ENCODE measurements at places on chromosomes 5 and 9. TPM values are rescaled to one million over a fixed set of nuclear protein-coding genes. Genes with fewer than 3 reads are reported as not detected.

CD14 gene
- total RNA-seq = not detected

CDH18 gene
- not detected for total RNA-seq

ABO gene
- 0.65 TPM for total RNA-seq

LCN12 gene
- total RNA-seq = 1.2 TPM

GMCL2 gene
- total RNA-seq = not detected

SOX30 gene
- 0.23 TPM for total RNA-seq

N4BP3 gene
- 3.1 TPM for total RNA-seq

MRPL36 gene
- total RNA-seq = 57.9 TPM

VDAC1 gene
- 295 TPM for total RNA-seq

ZNF354C gene
- total RNA-seq = 3.1 TPM

PRR7 gene
- 30.9 TPM for total RNA-seq

ARAP3 gene
- total RNA-seq = 11.3 TPM

SUSD3 gene
- 1.4 TPM for total RNA-seq

NSUN2 gene
- 70.5 TPM for total RNA-seq

GRM6 gene
- total RNA-seq = not detected

PCDHB4 gene
- not detected for total RNA-seq

ADGRD2 gene
- total RNA-seq = not detected

NTRK2 gene
- 0.46 TPM for total RNA-seq

CDC25C gene
- 17.6 TPM for total RNA-seq

PCDHGA2 gene
- 0.72 TPM for total RNA-seq

C5orf52 gene
- not detected for total RNA-seq

DIPK1B gene
- 11.4 TPM for total RNA-seq

PCDHA4 gene
- total RNA-seq = not detected

PDGFRB gene
- 2.2 TPM for total RNA-seq

IL11RA gene
- 4.7 TPM for total RNA-seq

SLC36A3 gene
- total RNA-seq = not detected

SLC6A18 gene
- not detected for total RNA-seq

GARIN3 gene
- not detected for total RNA-seq

APBB3 gene
- 3.5 TPM for total RNA-seq

CER1 gene
- total RNA-seq = not detected

REEP2 gene
- 9.9 TPM for total RNA-seq

HAVCR2 gene
- not detected for total RNA-seq

MSX2 gene
- 3.7 TPM for total RNA-seq

TNFSF8 gene
- not detected for total RNA-seq

INVS gene
- total RNA-seq = 9.1 TPM

DEPDC1B gene
- total RNA-seq = 38.6 TPM

SLC36A2 gene
- not detected for total RNA-seq

SPINK4 gene
- total RNA-seq = not detected

ANKS6 gene
- 23.8 TPM for total RNA-seq

TPPP gene
- total RNA-seq = 0.46 TPM

CCL28 gene
- total RNA-seq = 6.2 TPM

CNTRL gene
- 9.2 TPM for total RNA-seq

SLC22A4 gene
- 0.75 TPM for total RNA-seq

DPH7 gene
- 35.3 TPM for total RNA-seq

ZNF367 gene
- 10.8 TPM for total RNA-seq

GPR150 gene
- not detected for total RNA-seq

DND1 gene
- total RNA-seq = 0.14 TPM

PTRH1 gene
- total RNA-seq = 47.4 TPM

ZNF658 gene
- total RNA-seq = 1.2 TPM

SMIM33 gene
- not detected for total RNA-seq

MEF2C gene
- total RNA-seq = 6.3 TPM

SIT1 gene
- total RNA-seq = not detected

ADAMTS19 gene
- 0.72 TPM for total RNA-seq

C5 gene
- total RNA-seq = 0.65 TPM

FGD3 gene
- 0.58 TPM for total RNA-seq

CARD9 gene
- 1.4 TPM for total RNA-seq

HTR1A gene
- not detected for total RNA-seq

ITGA2 gene
- total RNA-seq = 28.1 TPM

ZNF883 gene
- 3.4 TPM for total RNA-seq
